ENCODE measurements at places on chromosomes 16 and 17.

- no peak for DNase-seq
These were observed 4.8 kb upstream of the GLG1 start for GRCh38 chr16:74611721-74612120.

- no peak for DNase-seq
These were observed 30.2 kb upstream of the ZNF469 start for GRCh38 chr16:88352261-88353200.

GRCh38 chr17:30824002-30824355 is 513 bp downstream of the CRLF3 start:
- peak; percentile 35 for DNase-seq

GRCh38 chr16:54173490-54173889 is 113.1 kb downstream of the IRX3 start:
- no peak for DNase-seq

GRCh38 chr16:67534431-67534830 is 5.8 kb downstream of the RIPOR1 start:
- DNase-seq: no peak

DNA sequence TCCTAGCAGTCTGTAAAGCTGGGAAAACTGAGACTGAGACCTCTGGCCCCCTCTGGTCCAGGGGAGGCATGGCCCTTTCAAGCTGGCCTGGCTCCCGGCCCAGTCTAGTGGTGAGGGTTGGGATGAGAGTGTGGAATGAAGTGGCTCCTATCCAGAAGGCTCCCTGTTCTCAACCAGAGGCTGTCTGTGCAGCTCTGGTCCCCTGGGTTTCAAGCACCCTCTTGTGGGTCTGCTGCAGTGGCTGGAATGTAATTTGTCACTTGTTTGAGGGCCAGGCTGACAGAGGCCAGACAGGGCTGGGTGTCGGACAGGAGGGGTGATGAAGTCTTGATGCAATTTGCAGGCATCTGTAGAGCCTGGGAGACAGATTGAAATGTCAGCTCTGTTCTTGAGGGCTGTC is 22.1 kb upstream of the PHF12 start:
- no peak for DNase-seq

DNA sequence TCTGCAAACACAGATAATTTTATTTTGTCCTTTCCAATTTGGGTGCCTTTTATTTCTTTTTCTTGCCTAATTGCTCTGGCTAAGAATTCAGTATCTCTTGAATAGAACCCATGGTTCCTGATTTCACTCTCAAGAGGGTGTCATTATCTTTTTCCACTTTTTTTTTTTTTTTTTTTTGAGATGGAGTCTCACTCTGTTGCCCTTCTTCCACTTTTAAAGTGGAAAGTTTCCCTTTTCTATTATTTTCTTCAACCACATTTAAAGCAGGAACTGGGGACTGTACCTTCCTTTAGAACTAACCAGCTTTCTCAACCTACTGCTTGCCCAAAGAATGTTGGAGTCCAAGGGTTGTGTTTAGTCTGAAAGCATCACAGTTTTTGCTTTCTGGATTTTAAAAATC is 31.1 kb downstream of the SLFN11 start:
- DNase-seq: no peak

DNA sequence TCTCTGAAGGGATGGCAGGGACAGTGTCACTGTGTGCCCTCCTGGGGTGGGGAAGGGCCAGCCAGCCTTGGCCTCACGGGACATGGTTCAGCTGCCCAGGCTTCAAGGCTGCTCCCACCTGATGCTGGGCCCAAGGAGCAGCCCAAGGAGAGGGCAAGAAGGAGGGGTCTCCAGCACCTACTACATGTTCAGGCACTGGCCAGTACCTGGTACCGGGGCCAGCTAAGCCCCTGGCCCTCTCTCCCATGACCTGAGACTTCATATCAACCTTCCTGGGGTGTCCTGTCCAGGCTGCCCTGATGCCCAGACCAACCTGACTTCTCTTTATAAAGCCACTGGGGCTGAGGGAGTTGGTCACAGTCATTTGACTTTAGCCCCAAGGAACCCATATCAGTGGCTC is 1.3 kb downstream of the USH1G start:
- no peak for DNase-seq

GRCh38 chr16:90026135-90026534 is 6.9 kb upstream of the DBNDD1 start:
- DNase-seq: peak; percentile 13

- DNase-seq: no peak
These were observed 3.0 kb downstream of the ALYREF start for GRCh38 chr17:81888105-81888987.

- no peak for DNase-seq
These were observed 61.1 kb downstream of the SOCS1 start for GRCh38 chr16:11194913-11195312.

DNA sequence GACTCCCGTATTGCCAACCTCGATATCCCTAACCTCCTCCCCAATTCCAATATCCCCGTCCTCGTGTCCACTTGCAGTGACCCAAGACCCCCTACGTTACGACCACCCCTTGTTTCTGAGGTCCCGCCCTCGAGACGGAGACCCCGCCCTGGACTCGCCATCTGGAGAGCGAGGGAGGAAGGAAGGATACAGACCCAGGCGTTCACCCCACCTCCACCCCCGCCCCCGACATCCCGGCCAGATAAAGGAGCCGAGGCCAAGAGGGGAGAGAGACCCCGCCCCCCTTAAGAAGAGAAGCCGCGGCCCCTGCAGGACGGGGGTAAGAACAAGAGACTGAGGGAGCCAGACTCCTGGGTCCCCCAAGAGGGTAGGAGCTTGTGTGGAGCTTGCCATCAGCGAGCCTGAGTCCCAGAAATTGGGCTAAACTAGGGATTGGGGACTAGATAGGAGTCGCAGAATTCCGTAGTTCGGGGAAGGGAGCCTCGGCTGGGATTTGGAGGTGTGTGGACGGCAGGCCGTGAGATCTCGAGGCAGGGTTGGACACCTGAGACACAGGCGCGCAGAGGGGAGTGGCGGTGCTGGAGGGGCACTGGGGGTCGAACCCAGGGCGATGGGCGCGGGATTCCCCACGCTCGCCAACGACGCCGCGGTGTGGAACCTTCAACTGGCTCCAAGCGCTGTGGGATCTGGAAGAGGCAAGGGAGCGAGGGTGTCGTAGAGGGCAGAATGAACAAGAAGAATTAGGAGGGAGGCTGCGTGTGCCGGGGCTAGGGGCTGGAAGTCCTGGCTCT is at the start of gene BCL6B:
Gene BCL6B (plus strand): TSS at position 270 of the 791 bp plus-strand sequence. CDS start 622 bp downstream, outside the sequence.
- no peak for DNase-seq

GRCh38 chr17:29103341-29103740 is 60.4 kb downstream of the PIPOX start:
- no peak for DNase-seq

GRCh38 chr17:29571883-29572681 is 3.6 kb downstream of the TP53I13 start:
- no peak for DNase-seq

GRCh38 chr17:8003594-8004181 is 1.3 kb downstream of the GUCY2D start:
- no peak for DNase-seq

- DNase-seq: no peak
These were observed 47.8 kb upstream of the FOXF1 start for GRCh38 chr16:86462334-86463084.

- no peak for DNase-seq
These were observed 43.9 kb upstream of the SSTR5 start for GRCh38 chr16:1028524-1029258.

DNA sequence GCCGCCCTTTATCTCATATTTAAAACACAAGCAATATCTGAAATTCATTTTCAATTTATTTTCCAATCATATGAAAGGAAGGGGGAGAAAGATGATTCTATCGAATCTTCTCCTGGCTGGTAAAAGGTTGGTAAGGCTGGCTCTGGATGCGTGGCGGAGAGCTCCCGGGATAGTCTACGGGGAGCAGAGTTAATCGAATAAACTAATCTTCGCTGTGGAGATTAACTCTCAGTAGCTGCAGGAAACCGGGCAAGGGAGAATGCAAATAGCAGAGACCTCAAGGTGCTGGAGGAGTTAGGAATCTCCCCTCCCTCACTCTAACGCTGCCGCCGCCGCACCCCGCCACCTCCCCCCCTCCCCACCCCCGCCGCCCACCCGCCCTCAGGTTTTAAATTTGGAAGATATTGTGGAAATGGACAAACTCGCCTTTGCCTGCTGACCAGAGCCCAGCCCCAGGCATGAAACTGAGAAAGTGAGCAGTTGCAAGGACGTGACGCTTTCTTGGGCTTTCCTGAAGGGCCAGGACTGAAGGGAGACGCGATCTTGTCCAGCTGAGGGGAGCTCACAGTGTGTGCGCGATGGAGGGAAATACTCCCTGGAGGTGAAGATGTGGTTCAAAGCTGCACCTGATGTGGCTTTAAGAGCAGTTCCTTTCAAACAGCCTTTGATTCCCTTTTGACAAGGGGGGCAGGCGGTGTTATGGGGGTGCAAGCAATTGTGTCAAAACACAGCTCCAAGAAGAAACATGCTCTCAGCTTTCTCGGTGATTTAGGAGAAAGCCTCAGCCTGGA is 308.2 kb upstream of the IRX3 start:
- DNase-seq: no peak

DNA sequence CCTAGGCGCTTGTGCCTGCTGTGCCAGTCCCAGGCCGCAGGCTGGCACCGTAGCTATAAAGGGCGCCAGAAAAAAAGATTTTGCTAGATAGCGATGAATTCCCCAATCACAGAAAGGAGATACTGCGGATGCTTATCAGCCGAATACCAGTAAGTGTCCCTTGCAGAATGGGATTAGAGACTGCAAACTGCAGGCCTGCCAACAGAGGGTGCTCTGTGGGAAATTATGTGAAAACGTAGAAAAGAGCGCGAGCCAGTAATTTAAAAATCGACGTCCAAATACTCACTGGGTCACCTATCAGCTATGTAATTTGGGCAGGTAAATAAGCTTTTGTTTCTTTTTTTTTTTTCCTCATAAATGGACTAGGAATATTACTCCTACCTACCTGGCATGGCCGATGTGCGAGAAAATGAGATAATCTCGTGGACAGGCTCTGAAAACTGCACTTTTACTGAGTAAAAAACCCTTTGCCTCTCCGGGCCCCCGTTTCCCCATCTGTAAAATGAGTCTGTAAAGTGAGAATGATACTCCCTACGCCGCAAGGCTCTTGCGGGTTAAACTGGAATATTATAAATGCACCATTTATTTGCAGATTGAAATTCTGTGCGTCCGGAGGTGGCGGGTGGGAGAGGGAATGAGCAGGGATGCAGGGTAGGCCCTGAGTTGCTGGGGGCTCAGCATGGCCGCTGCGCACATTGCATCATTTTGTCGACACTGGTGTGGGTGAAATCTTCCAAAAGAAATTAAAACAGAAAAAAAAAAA is 1.2 kb upstream of the COG1 start:
- peak; percentile 61 for DNase-seq

DNA sequence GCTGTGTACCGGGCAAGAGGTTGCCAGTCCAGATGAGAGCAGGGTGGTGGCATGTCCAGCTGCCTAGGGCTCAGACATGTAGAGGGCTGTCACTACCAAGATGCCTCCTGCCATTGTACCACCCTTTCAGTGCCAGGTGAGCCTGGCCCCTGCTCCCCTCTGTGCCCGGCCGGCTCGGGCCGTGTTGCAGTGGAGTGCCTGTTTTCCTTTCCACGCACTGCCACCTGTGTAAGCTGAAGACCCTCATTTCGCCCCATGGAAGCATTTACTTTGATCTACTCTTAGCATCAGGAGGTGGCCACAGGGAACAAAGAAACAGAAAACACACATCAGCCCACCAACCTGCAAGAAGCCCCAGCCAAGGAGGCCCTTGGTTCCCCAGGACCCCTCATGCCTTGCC is 4.6 kb upstream of the RBFOX3 start:
- DNase-seq: no peak

- no peak for DNase-seq
These were observed 69.4 kb upstream of the NKD1 start for GRCh38 chr16:50478773-50479149.

Measured in CD4-positive, alpha-beta T cell treated with Interleukin-1 beta for 1 hour (primary cell).